Hepatocyte (in vitro differentiated cells): ENCODE measurements at places on chromosomes 1 and 21. TPM values are rescaled to one million over a fixed set of nuclear protein-coding genes. Genes with fewer than 3 reads are reported as not detected.

- DNase-seq, result no peak
Measured at GRCh38 chr1:38671221-38671620, 188.4 kb downstream of the RRAGC start.

- DNase-seq, result peak; percentile 69
Measured at GRCh38 chr1:21816602-21817302, 4.7 kb downstream of the LDLRAD2 start.

CAMK1G gene
- polyA plus RNA-seq, result 0.85 and 1.2 TPM in 2 replicates

LAX1 gene
- polyA plus RNA-seq, result not detected in 2 replicates

GRCh38 chr21:42058631-42059111 lies 12.4 kb upstream of the UMODL1 start:
- DNase-seq, result no peak

GRCh38 chr1:114035304-114035700 lies 56.0 kb downstream of the OLFML3 start:
- DNase-seq, result no peak

DNA sequence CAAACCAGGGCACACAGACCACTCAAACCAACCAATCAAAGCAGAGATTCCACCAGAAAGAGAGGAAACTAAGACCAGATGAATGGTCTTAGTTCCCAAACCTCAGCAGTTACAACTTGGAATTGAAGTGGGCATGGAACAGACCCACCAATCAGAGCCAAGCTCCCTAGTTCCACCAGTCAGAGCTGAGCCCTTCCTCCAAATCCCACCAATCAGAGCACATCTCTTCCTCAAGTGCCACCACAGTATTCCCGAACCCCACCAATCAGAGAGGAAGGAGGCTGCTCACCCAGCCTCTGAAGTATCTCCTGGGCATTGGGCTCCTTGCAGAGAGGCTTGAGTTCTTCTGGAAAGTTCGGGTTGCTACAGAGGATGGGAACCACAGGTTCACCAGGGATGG lies 1.4 kb downstream of the GUCA2A start:
- no peak for DNase-seq

DNA sequence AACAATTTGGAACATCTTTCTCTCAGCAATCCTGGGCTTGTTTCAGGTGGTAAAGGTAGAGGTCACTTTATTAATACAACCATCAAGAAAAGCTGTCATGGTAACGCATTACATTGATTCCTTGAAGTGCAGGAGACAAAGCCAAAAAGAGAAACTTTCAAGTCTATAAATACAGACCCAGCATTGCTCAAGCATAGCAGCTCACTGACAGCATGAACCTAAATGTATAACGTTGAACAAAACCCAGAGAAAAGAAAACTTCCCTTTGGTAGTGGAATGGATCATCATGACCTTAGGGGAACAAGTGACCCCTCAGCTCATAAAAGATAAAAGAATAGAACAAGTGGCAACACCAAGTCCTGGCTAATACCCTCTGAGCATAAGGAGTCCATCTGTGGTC lies 332.2 kb downstream of the NTNG1 start:
- DNase-seq, result no peak

GRCh38 chr1:33334081-33334552 lies 13.2 kb upstream of the A3GALT2 start:
- no peak for DNase-seq

NKAIN1 gene
- 0.88 and 1.8 TPM in 2 replicates for polyA plus RNA-seq

DNA sequence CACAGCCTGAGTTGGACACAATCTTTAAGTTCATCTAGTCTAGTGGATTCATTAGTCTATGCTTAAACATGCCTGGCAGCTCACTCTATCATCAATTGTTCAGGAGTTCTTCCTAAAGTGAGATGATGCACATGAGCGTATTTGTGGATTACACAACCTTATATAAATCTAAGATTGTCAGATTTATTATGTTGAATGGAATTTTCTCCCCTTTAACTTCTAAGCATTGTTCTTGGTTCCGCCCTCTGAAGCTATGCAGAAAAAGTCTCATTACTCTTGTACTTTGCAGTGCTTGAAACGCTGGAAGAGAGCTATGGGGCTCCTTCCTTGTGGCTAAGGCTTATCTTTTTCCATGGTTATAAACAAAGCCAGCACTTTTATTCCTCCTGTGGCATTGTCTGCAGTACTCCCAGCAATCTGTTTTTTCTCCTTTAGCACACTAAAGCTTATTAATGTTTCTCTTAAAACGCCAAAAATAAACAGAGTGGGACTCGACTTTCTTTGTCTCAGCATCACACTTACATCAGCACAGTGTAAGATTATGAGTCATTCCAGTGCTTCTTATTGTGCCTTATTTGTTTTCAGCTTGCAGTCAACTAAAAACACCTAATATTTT lies 316.8 kb upstream of the CAMK1G start:
- DNase-seq, result peak; percentile 21

GRCh38 chr1:206895325-206895724 lies 1.9 kb upstream of the IL24 start:
- no peak for DNase-seq

DNA sequence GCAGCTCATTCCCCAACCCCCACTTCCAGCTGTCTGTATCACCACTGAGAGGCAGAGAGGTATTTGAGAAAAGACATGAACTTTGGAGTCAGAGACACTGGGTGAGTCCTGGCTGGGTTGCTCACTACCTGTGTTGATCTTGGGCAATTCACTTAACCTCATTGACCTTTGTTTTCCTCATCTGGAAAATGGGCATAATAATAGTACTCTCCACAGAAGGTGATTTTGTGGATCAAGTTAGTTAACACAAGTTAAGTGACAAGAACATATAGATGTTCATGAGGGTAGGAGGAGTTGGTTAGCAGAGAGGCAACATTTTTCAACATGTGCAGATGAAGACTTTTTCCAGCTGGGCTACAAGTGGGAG lies 17.1 kb upstream of the ETV3L start:
- peak; percentile 26 for DNase-seq

DNA sequence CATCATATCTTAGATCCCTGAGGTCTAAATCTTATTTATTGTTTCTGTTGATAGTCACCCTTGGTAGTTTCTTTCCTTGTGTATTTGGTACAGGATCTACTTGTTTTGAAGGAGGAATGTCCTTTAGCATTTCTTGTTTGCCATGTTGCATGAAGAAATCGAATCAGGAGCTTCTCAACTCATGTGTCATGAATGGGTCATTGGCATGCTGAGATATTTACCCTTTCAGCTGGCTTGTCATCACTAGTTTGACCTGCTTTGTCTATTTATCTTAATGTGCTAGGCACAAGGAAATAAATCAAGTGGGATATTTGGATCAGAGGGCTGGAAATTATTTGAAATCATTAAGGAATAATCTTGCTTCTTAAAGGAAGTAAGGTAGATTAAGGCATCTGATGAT lies 23.8 kb downstream of the THEM4 start:
- DNase-seq, result no peak
